CD4-positive, alpha-beta memory T cell (primary cell): ENCODE measurements at places on chromosomes 4 and X. TPM values are rescaled to one million over a fixed set of nuclear protein-coding genes. Genes with fewer than 3 reads are reported as not detected.

The GLRA2 gene
- not detected for total RNA-seq

GRCh38 chr4:72531322-72531721 is 37.7 kb downstream of the ADAMTS3 start:
- no peak for DNase-seq

DNA sequence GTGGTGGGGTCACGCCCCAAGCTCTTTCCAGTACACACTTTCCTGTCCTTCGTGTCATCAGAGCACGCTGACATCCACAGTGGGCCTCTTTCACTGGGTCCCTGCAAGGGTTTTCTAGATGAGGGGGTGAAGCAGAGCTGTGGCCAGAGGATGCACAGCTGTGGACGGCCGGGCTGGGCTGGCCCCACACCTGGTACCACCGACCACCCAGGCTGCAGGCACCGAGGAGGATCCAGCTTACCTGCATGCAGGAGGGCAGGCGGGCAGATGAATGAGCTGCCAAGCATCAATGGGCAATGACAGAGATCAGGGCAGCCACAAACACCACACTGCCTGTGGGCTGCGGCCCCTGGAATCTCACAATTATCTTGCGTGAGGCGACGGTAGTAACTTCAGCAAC is 9.5 kb upstream of the GRPEL1 start:
- DNase-seq: no peak

- DNase-seq: no peak
These were observed 82.3 kb downstream of the NEK1 start for GRCh38 chr4:169530048-169530447.

- no peak for DNase-seq
These were observed 280.0 kb upstream of the RASGEF1B start for GRCh38 chr4:81751531-81752289.

DNA sequence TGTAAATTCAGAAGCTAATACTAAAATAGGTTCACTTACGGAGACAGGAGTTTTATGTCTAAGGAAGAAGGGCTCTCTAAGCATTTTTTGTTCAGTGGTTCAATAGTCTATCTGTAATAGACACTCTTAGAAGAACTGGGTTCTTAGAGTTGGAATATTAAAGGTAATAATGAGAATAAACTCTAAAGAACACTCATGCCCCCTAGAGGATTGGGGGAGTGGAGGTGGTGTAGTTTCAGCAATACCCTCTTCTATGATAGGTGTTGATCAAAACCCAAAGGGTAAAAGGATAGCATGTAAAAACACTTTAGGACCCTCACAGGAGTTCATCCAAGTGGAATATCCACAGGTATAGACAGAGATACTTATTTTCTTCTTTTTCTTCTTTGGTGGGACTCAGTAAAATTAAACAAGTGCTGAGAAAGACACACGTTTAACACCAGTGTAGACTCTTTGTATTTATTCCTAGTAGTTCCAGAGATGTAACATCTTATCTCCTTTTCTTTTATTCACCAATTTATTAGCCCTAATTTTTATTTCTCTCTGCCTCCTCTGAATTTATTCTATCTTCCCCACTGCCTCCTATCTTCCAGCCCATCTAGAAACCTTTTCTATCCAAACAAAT is 25.7 kb upstream of the MND1 start:
- peak; percentile 49 for DNase-seq
